ENCODE measurements at places on chromosomes 16 and 17. TPM values are rescaled to one million over a fixed set of nuclear protein-coding genes. Genes with fewer than 3 reads are reported as not detected.
A peak's percentile ranks its signal among the peaks of the same experiment; 100 is the strongest.

The MYCBPAP gene
- not detected for polyA plus RNA-seq

DNA sequence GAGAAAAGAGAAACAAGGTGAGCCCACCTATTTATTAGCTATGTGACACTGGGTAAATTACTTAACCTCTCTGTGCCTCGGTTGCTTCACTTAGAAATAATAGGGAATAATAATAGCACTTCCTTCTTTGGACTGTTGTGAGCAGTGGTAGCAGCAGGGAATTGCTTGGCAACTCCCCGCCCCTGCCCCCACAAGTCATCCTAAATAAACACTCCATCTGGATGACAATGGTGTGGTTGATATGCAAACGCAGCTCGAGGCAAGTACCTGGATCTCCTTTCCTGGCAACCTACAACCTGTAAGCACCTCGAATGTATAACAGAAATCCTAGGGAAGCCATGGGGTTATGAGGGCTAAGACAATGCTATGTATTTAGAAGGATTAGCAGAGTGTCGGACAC lies 9.1 kb downstream of the TEKT3 start:
- no peak overlapping the region for H3K27ac ChIP-seq
- no peak overlapping the region for H3K4me3 ChIP-seq
- no peak for DNase-seq
- H3K36me3 ChIP-seq, result no peaks in the 10 kb centered on the region
- H3K4me1 ChIP-seq, result no peaks in the 10 kb centered on the region

The SKAP1 gene
- 10.3 TPM for polyA plus RNA-seq

DNA sequence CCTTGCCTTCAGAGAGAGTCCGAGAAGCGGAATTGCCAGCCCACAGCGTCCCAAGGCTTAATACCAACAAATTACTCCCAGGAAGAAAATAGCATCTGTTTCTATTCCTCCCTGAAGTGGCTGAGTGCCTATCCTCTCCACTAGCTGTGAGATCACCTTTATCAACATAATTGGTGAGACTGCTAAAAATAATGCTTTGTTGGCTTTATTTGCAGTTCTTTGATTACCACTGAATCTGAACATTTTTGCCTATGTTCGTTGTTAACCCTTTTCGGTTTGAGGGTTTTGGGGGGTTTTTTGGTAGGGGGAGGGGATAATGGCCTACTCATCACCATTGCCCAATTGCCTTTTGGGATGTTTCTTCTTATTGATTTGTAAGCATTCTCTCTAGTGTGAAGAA lies 31.0 kb downstream of the MMP15 start:
- H3K4me3 ChIP-seq, result no peak overlapping the region
- H3K36me3 ChIP-seq, result no peaks in the 10 kb centered on the region
- no peaks in the 10 kb centered on the region for H3K27me3 ChIP-seq
- H3K4me1 ChIP-seq, result no peaks in the 10 kb centered on the region
- H3K27ac ChIP-seq, result no peak overlapping the region

DNA sequence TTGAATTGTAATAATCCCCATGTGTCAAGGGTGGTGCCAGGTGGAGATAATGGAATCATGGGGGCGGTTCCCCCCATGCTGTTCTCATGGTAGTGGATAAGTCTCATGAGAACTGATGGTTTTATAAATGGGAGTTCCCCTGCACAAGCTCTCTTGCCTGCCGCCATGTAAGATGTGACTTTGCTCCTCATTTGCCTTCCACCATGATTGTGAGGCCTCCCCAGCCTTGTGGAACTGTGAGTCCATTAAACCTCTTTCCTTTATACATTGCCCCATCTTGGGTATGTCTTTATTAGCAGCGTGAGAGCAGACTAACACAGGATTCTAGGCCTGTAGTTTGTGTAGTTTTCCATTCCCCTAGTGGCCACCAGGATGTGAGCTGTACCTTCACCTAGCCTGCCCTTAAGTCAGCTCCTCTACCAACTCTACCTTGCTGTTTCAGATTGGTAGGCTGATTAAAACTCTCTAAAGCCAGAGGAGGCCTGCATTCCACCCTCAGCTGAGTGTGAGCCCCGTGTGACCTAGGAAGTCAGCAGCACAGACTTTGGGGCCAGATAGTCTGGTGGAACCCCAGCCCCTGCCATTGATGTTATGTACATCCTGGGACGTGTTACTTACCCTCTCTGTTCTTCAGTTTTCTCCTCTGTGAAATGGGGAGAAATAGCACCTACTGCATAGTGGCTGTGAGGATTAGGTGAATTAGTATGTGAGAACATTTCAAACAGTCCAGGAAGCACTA lies 252.4 kb upstream of the CACNG5 start:
- H3K27me3 ChIP-seq, result no peaks in the 10 kb centered on the region
- H3K4me3 ChIP-seq, result no peak overlapping the region
- peaks cover 54% of the 10 kb centered on the region for H3K4me1 ChIP-seq

DNA sequence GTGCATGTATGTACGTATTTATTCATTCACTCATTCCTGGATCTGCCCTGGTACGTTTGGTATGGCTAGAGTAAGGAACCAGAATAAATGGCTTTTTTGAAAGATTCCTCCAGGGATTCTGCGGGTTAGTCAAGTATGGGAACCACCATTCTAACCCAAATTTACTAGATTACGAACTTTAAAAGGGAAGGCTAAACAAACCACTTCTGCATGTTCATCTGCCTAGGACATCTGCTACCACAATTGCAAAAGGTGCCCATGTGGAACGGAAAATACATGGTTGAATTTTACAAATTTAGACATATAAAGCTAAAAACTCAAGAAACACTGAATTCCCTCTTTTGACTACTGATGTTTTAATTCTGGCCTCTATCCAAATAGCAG lies 22.1 kb downstream of the CYTH1 start:
- no peaks in the 10 kb centered on the region for H3K27me3 ChIP-seq
- DNase-seq, result no peak
- peak overlapping the region; percentile 30 for H3K27ac ChIP-seq
- peaks cover 19% of the 10 kb centered on the region for H3K4me1 ChIP-seq
- no peaks in the 10 kb centered on the region for H3K36me3 ChIP-seq
- H3K4me3 ChIP-seq, result no peak overlapping the region

The PDK2 gene
- polyA plus RNA-seq, result 56.5 TPM

The CCL2 gene
- 37.6 TPM for polyA plus RNA-seq

DNA sequence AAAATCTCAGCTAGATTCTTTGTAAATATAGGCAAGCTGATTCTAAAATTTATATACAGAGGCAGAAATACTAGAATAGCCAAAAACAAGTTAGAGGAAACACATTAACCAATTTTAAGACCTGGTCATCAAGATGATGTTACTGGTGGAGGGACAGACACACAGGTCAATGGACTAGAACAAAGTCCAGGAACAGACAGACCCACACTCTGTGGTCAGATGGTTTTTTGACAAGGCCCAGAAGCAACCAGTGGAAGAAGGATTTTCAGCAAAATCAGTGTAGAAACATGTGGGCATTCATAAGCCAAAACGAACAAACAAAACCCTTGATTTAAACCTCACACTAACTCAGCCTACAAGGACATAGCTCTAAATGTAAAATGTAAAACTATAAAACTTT lies 99.7 kb upstream of the METRNL start:
- H3K4me3 ChIP-seq, result no peak overlapping the region
- DNase-seq, result no peak
- H3K4me1 ChIP-seq, result no peaks in the 10 kb centered on the region
- H3K27ac ChIP-seq, result no peak overlapping the region
- H3K36me3 ChIP-seq, result no peaks in the 10 kb centered on the region

GRCh38 chr17:7217113-7217987 lies 2.3 kb downstream of the DLG4 start:
- H3K27ac ChIP-seq, result peak overlapping the region; percentile 99
- H3K4me3 ChIP-seq, result peak overlapping the region; percentile 60
- no peaks in the 10 kb centered on the region for H3K27me3 ChIP-seq
- H3K4me1 ChIP-seq, result peaks cover 75% of the 10 kb centered on the region
- peak; percentile 91 for DNase-seq
- H3K36me3 ChIP-seq, result no peaks in the 10 kb centered on the region

The CCDC78 gene
- not detected for polyA plus RNA-seq

DNA sequence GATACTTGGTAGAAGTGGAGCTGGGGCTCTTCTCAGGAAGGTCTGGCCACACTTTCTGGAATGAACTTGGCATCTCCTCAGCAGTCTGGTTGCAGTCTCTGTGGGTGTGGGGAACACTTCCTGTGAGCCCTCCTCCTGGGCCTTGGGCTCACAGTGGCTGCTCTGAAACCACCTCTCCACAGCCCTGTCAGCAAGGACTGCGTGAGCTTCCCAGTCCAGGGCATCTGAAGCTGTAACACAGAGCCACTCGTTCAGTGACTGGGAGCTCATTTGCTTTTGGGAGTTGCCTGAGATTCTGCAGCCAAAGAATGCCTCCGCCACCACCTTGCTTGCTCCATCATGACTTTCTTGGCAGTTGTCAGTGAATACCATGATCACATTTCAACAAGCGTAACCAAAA lies 60.0 kb downstream of the CLEC16A start:
- no peaks in the 10 kb centered on the region for H3K4me1 ChIP-seq
- no peak for DNase-seq
- H3K27me3 ChIP-seq, result no peaks in the 10 kb centered on the region
- peak overlapping the region; percentile 44 for H3K27ac ChIP-seq
- H3K4me3 ChIP-seq, result no peak overlapping the region

The FAM117A gene
- 3.5 TPM for polyA plus RNA-seq

- peak overlapping the region; percentile 75 for H3K27ac ChIP-seq
- H3K27me3 ChIP-seq, result no peaks in the 10 kb centered on the region
- peaks cover 6% of the 10 kb centered on the region for H3K36me3 ChIP-seq
- H3K4me1 ChIP-seq, result peaks cover 26% of the 10 kb centered on the region
- H3K4me3 ChIP-seq, result no peak overlapping the region
- peak; percentile 84 for DNase-seq
Measured at GRCh38 chr17:82876149-82876548, 36.3 kb upstream of the ZNF750 start.

- no peak overlapping the region for H3K27ac ChIP-seq
- H3K4me3 ChIP-seq, result no peak overlapping the region
- no peaks in the 10 kb centered on the region for H3K36me3 ChIP-seq
- no peak for DNase-seq
- H3K4me1 ChIP-seq, result no peaks in the 10 kb centered on the region
Measured at GRCh38 chr17:63967953-63968352, 4.8 kb downstream of the SCN4A start.

The CDK3 gene
- polyA plus RNA-seq, result 15.0 TPM

GRCh38 chr17:14038206-14038605 lies 31.1 kb upstream of the COX10 start:
- no peaks in the 10 kb centered on the region for H3K36me3 ChIP-seq
- no peak overlapping the region for H3K27ac ChIP-seq
- H3K4me1 ChIP-seq, result no peaks in the 10 kb centered on the region
- no peaks in the 10 kb centered on the region for H3K27me3 ChIP-seq
- no peak for DNase-seq
- H3K4me3 ChIP-seq, result no peak overlapping the region

GRCh38 chr17:71286625-71287024 lies 834.2 kb upstream of the SOX9 start:
- no peak overlapping the region for H3K4me3 ChIP-seq
- H3K36me3 ChIP-seq, result no peaks in the 10 kb centered on the region
- DNase-seq, result no peak
- H3K27me3 ChIP-seq, result no peaks in the 10 kb centered on the region
- no peaks in the 10 kb centered on the region for H3K4me1 ChIP-seq
- H3K27ac ChIP-seq, result no peak overlapping the region

GRCh38 chr17:50171371-50172071 lies 5.7 kb downstream of the SGCA start:
- H3K4me3 ChIP-seq, result no peak overlapping the region
- no peak for DNase-seq
- peaks cover 67% of the 10 kb centered on the region for H3K4me1 ChIP-seq
- H3K36me3 ChIP-seq, result peaks cover 19% of the 10 kb centered on the region
- H3K27ac ChIP-seq, result no peak overlapping the region

The USH1G gene
- polyA plus RNA-seq, result not detected

DNA sequence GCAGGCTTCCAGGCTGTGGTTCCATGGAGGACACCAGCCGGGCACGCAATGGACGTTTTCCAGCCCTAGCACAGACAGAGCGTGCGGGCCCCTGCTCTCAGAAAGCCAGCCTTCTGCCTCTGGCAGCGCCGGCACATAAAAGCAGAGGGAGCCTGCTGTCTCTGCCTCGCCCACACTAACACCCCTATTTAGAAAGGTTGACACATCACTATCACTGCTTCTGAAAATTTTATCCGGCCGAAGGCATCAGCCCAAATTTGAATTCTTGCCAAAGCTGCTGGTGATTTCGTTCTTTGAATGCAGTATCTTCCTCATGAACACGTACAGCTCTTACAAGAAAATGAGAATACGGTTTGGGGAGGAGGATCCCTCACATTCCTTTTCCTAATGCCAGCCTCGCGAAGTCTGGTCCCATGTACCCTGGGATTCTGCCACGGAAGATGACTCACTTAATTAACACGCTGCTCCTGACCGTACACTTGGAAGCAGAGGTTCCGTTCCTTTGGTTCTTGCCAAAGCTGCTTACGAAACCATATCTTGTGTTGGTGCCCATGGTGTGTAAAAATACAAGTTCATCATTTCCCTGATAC lies 1.3 kb upstream of the RAB11FIP3 start:
- DNase-seq, result peak; percentile 96
- H3K36me3 ChIP-seq, result no peaks in the 10 kb centered on the region
- H3K4me1 ChIP-seq, result peaks cover 45% of the 10 kb centered on the region
- peak overlapping the region; percentile 97 for H3K27ac ChIP-seq
- H3K4me3 ChIP-seq, result peak overlapping the region; percentile 63

GRCh38 chr17:66665194-66665593 lies 169.7 kb upstream of the CACNG5 start:
- H3K27ac ChIP-seq, result no peak overlapping the region
- no peak for DNase-seq
- H3K27me3 ChIP-seq, result no peaks in the 10 kb centered on the region
- H3K36me3 ChIP-seq, result no peaks in the 10 kb centered on the region
- peaks cover 23% of the 10 kb centered on the region for H3K4me1 ChIP-seq

The SUPT6H gene
- polyA plus RNA-seq, result 39.3 TPM

- no peaks in the 10 kb centered on the region for H3K4me1 ChIP-seq
- no peak overlapping the region for H3K4me3 ChIP-seq
- no peak overlapping the region for H3K27ac ChIP-seq
- DNase-seq, result no peak
Measured at GRCh38 chr17:41133880-41134735, 6.2 kb downstream of the KRTAP4-6 start.

DNA sequence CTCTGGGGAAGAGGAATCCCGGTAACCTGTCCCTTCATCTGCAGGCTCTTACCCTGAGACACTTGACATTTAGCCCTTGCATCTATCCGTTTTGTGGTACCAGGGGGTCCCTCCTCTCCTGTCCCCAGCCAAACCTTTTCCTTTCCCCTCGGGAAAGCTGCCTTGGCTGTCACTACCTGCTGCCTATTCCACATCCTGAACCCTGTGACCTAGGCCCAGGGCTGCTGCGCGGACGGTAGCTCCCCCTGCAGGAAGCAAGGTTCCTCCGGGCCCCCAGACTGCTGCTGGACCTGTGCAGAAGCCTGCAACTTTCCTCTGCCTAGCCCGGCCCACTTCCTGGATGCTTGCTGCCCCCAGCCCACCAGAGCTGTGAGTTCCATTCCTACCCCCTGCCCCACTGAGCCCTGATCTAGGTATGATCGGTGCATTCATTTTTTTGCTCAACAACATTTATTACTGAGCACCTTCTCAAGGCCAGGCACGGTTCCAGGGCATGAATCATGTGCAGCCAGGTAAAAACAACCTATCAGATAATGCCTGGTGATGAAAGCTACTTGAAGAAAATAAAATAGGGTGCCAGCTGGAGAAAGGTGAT lies 10.5 kb upstream of the ALDOA start:
- no peaks in the 10 kb centered on the region for H3K36me3 ChIP-seq
- no peak overlapping the region for H3K27ac ChIP-seq
- no peaks in the 10 kb centered on the region for H3K27me3 ChIP-seq
- H3K4me1 ChIP-seq, result peaks cover 17% of the 10 kb centered on the region

The CCL8 gene
- polyA plus RNA-seq, result 12.5 TPM

Measured in sigmoid colon (tissue), 7 donors.